ENCODE measurements at places on chromosomes 7 and 10. TPM values are rescaled to one million over a fixed set of nuclear protein-coding genes. Genes with fewer than 3 reads are reported as not detected.

AQP1 gene
- total RNA-seq = 284 TPM

SLC26A3 gene
- total RNA-seq = not detected

ADRB1 gene
- 63.1 TPM for total RNA-seq

SEMA3D gene
- total RNA-seq = 1.6 TPM

NUDT13 gene
- 3.6 TPM for total RNA-seq

GRCh38 chr10:113061054-113061430 lies 111.0 kb downstream of the TCF7L2 start:
- DNase-seq = no peak

GRCh38 chr10:107011105-107011504 lies 153.4 kb downstream of the SORCS1 start:
- DNase-seq = no peak

DNA sequence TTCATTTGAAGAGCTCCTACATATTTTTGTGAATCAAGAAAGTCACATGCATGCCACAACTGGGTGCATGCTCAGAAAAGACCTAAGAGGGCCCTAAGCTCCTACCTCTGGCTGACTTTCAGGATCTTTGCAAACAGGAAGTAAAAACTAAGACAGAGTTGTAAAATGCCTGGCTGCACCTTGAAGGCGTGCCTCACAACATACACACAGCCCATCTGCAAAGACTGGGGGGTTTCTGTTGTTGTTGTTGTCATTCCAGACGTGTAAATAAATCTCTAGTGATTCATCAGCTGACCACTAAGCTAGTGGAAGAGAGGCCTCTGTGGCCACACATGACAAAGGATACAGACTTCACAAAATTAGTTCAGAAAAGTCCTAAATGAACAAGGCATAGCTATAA lies 31.8 kb downstream of the SMURF1 start:
- DNase-seq = no peak

- no peak for DNase-seq
These were observed 39.2 kb downstream of the ELMO1 start for GRCh38 chr7:37409461-37409860.

GRCh38 chr10:33808475-33808874 lies 474.0 kb upstream of the NRP1 start:
- DNase-seq = no peak

DNA sequence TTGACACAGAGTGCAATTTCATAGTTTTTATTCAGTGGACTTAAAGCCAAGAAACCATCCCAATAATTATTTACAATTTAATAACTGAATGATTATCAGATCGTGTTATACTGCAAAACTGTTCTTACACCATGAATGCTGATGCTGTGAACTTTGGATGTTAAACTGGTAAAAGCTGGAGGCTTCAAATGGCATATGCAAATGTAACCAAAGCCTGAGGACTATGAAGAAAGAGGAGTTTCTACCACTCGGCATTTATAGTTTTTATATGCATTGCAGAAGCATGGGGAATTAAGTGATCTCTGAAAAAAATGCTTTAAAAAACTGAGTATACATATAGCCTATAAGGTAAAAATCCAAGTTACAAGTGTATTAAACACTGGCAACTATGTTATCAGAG lies 42.4 kb downstream of the RNF32 start:
- no peak for DNase-seq

All from Right ventricle myocardium inferior (tissue), 1 donor.